ENCODE measurements at places on chromosomes 5 and 9. TPM values are rescaled to one million over a fixed set of nuclear protein-coding genes. Genes with fewer than 3 reads are reported as not detected.

Gene PCDHA9
- total RNA-seq, result not detected

Gene HBEGF
- total RNA-seq, result 22.2 TPM

Gene CDKN2A
- total RNA-seq, result not detected

Gene MCC
- total RNA-seq, result 31.2 TPM

Gene SLC6A3
- not detected for total RNA-seq

Gene FAM153A
- total RNA-seq, result 3.3 TPM

Gene ADGRD2
- not detected for total RNA-seq
